Activated CD8-positive, alpha-beta memory T cell treated with anti-CD3 and anti-CD28 coated beads for 4 hours (primary cell): ENCODE measurements at places on chromosomes 16 and 17.

GRCh38 chr17:2736956-2737355, 12.5 kb downstream of the CCDC92B start:
- no peak for DNase-seq

- no peak for DNase-seq
Measured at GRCh38 chr17:51189628-51190027, 23.4 kb downstream of the NME2 start.

GRCh38 chr17:75219815-75220214, 14.3 kb downstream of the NUP85 start:
- no peak for DNase-seq

DNA sequence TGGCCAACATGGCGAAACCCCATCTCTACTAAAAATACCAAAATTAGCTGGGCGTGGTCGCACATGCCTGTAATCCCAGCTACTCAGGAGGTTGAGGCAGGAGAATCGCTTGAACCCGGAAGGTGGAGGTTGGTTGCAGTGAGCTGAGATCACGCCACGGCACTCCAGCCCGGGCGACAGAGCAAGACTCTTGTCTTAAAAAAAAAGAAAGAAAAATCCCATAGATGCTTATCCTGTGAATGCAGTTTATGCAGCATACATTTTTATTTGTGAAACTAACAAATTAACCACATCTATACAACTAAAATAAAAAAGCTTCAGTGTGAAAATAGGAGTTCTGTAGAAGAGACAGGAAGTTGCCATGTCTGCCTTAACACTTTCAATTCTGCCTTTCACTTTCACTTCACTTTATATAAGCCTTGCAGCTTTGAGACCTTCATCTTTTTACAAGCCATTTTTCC, 7.1 kb downstream of the IGSF6 start:
- DNase-seq = no peak

DNA sequence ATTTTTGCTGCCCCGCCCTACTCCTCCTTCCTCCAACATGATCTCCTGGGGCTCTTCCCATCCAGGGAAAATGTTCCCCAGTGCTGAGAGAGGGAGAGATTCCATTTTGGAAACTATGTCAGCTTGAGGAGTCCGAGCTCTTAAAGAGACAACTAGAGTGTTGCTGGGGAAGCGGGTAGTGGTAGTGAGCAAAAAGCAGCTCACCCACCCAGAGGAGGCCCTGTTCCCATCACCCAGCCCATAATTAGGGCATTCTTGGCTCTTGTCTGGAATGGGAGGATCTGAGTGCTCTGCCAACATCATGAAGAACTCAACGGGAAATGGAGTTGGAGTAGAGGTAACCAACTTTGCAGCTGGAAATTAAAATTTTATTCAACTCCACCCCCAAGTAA, 9.1 kb upstream of the MSL1 start:
- no peak for DNase-seq

DNA sequence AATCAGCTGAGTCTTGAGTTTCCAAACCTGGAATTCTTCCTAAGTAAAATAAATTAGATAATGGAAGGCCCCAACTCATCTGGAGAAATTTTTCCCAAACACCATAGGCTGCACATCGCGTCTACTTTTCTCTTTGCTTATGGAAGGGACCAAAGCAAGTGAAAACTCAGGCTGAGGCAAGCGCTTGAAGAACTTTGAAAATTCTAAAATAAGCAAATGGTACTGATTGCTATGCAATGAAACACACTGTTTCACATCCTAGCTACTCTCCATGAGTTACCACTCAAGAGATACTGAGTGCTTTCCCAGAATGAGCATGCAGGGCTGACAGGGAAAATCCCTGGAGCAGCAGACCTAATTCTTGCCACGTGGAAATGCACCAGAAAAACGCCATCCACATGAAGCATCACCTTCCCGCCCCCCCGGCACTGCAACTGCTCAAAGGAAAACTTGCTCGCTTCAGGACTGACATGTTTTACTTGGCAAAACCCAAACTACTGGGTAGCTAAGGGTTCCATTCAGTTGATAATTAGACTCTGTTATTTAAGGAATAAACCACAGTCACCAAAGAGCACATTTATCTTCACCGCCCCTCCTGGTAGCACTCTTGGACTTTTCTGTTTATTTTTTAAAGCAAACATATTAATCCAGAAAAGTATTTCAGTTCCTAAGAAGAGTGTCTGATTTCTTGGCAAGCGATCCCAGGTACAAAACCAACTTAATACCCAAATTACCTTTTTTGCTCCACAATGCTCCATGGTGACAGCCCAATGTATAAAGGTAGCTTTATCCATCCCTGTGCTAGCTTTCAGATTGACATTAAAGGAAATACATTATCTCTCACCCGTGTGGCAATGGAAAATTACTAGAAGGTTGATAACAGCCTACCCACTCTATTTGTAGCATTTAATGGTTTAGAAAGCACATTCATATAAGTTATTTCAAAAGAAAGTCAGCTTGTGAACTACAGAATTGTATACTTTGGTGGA, 62.5 kb downstream of the WDR59 start:
- no peak for DNase-seq

DNA sequence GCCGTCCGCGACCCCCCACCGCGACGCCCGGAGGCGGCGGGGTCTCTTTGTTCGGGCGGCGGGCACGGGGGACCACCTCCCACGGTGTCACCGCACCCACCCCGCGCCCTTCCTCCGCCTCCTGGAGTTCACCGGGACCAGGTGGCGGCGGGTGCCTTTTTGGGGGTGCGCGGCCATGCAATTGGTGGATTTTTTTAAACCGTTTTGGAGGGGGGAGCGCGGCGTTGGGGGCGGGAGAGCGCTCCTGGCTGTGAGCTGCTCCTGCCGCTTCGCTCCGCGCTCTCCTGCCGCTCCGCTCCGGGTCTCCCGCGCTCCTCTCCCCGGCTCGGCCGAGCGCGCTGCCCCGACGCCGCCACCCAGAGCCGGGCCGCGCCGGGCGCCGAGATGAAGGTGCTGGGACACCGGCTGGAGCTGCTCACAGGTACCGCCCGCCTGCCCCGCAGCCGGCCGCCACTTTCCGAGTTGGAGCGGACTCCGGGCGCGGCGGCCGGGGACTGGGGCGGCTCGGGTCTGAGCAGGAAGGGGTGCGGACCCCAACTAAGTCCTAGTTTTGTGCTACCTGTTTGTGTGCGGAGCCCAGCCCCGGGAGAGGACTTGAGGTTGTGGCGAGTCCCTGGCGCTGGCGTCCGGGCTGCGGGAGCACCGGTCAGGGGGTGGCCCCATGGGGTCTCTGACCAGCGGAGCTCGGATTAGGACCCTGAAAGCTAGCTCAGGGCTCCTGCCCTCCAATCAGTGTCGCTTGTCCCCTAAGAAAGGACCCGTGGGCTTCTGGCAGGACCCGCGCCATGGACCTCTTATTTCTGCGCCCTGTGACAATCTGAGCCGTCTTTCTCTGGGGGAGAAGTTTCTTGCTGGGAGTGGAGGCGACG, 35.7 kb upstream of the NDRG4 start:
- no peak for DNase-seq

GRCh38 chr16:84054916-84055315, 12.3 kb upstream of the SLC38A8 start:
- DNase-seq = no peak

- DNase-seq = no peak
Measured at GRCh38 chr17:2083613-2084035, 28.7 kb downstream of the HIC1 start.

- no peak for DNase-seq
Measured at GRCh38 chr16:83935005-83935857, 17.8 kb upstream of the OSGIN1 start.

- no peak for DNase-seq
Measured at GRCh38 chr17:79677646-79678045, 53.1 kb upstream of the ENPP7 start.
